ENCODE measurements at places on chromosomes 13 and 19. TPM values are rescaled to one million over a fixed set of nuclear protein-coding genes. Genes with fewer than 3 reads are reported as not detected.

DNA sequence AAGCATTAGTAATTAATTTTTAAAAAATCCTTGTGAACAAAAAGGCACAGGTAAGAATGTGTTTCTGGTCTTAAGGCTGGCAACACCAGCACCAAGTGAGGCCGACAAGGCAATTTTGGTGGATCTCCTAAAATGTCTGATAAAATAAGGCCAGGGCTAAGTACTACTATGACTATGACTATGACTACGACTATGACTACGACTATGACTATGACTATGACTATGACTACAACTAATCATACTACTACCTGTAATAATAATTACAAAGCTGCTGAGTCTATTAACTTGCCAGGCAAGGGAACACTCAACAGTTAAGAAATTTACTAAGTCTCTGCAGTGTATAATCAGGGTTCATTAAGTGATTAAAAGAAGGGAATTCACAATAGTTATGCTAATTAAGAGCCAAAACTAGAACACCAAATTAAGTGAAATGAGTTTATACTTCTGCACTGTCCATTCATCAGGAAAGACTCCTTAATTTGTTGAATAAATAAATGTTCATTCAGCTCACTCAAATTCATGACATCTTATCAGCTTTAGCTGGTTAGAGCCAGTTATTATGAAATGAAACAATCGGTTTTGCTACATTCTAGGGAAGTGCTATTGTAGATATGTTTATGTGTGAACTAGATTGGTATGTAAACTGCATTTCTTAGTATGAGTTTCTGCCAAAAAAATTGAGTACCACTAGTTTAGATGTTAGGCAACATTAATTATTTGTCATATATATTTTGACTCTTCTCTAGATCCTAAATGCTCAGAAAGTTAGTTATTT lies 1626.2 kb upstream of the PCDH20 start:
- DNase-seq = no peak

DNA sequence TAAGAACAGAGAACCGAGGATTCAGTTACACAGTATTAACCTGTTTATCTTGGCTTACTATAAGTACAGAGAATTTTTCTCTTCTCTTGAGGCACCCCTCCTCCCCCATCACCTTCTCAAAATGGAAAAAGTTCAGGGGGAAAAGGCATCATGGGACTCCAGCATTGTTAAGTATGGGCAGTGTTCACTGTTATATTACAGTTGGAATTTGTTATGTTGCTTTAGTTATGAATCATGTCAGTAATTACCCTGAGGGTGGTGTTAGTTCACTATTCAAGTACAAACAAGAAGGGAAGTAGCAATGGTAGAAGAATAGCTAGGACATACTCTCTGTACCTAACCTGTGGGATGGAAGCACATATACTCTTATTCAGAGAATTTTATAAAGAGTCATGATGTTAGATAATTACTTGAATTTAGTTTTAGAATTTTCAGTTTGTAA lies 12.0 kb downstream of the LPAR6 start:
- no peak for DNase-seq

DNA sequence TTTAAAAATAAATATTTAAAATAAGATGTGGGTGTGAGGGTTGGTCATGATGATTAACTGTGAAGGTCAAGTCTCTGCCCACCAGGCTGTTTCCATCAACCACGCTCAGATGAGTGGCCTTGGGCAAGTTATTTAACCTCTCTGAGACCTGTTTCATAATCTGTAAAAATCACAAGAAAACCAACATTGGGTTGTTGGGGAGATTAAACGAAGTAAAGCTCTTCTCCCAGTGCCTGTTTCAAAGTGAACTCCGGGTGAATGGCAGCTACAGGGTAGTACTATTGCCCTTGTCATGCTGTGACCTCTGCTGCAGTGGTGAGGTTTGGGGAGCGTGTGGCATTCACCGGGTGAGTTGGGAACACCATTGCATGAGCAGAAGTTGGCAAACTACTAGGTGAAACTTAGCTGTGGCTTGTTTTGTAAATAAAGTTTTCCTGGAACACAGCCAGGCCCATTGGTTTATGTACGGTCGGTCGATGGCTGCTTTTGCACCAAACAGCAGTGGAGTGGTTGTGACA lies 153.2 kb downstream of the USP12 start:
- DNase-seq = no peak

DNA sequence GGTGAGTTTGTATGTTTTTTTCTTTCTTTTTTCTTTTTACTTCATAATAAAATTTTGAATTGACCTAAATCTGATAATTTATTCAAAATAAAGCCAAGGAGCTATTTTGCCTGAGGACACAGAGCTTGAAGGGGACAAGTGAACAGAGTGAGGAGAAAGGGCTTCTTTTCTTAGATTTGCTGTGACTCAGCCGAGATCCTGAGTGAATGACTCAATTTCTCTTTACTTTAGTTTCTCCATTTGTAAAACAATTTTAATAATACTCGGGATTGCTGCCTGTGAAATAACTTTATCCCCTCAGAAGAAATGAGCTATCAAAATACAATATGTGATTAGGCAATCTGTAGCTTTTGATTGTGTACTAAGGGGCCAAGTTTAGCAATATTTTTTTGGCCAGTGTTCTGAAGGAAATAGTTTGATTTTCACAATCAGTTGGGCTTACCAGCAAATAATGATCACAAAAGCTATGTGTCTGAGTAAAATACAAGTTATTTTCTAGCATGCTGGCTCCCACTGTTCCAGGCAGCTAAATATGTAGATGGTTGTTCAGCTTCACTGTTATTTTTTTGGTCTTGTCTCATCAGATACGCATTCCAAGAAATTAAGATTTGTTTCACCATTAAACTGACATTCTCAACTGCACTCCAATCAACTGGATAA lies 437.5 kb downstream of the FGF9 start:
- DNase-seq = no peak

DNA sequence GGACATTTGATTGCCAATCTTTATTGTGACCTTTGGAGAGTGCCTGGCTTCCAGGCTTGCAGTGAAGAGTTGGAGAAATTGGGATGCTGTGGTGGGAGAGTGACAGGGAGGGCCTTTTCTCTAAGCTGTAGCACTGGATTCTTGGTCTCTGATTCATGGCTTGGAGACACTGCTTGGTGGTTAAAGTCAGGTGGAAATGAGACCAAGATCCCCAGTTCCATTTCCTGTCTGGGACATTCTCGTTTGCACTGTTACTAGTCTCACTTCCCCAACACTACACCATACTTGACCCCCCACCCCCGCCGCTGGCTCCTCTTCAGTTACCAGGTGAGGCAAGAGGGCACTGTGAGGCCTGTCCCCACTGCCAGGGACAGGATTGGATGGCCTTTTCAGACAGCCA lies 2.9 kb downstream of the SUPT5H start:
- no peak for DNase-seq

DNA sequence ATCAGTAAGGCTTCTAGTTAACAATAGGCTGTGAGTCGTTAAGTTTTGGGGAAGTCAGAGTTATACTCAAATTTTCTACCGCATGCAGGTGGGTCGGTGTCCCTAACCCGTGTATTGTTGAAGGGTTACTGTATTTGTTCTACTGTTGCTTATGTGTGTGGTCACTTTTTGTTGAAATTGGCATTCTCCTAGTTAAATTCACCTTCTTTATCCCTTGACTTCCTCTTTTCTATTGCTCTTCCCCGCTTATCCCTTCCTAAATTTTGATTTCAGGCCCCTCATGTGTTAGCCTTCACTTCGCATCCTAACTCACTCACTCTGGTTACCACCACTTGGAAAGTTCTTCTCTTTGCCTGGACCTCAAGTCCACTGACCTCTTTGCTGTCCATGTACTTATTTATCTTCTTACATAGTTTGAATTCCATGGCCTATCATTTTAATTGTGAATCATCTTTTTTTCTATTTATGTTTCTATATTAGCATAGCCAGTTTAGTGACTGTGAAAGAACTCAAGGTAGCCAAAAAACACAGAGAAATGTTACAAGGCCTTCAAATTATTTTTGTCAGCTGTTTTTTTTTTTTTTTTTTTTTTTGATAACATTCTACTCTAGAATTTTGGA lies 52.9 kb downstream of the NDFIP2 start:
- DNase-seq = no peak

DNA sequence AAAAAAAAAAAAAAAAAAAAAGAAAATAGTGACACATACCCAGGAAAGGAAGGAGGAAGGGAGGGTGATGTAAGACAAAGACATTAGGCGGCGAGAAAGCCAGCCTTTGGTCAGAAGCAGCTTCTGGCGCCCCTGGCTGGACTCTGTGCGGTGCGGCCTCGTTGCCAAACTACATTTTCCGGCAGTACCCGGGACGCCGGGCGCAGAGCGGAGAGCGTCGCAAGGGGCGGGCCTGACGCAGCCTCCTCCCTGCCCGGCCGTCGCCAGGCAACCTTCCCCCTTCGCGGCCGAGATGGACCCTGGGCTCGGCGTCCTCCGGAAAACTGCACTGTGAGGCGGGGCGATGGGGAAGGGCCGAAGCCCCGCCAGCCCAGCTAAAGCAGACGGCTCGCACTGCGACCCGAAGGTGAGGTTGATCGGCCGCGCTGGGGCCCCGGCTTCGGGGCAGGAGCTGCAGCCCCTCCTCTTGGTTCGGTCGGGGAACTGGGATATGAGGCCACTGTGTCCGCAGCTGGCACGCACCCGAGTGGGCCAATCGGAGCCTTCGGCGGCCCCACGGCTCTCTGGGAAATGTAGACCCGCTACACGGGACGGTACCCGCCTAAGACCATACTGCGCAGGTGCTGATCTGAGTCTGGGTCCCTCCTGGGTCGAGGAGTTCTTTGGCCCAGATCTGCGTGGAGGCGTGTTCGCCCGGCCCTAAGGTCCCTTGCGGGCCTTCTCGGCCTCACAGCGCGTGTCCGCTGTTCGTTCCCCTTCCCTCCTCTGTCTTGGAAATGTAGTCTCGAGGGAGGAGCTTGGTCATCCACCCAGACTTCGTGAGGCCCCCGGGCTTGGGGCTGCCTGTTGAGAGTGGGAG lies 2.3 kb upstream of the MZF1 start:
- peak; percentile 59 for DNase-seq

DNA sequence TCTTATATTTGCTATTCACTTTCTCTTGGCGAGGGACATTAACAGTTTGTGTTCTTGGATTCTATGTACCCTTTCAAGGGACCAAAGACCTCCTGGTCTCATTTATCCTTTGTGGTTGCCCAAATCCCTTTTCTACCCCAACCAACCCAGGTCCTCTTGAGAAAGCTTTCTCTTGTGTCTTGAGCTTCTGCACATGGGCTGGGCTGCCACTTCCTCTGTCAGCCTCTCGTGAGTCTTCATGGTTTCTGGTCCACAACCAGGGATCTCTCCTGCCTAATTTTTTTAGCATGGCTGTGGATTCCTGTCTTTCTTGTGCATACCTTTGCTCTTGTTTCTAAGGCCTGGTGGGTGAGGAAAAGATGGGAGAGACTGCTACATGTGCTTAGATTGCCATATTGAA lies 14.9 kb downstream of the TIMM13 start:
- DNase-seq = no peak

DNA sequence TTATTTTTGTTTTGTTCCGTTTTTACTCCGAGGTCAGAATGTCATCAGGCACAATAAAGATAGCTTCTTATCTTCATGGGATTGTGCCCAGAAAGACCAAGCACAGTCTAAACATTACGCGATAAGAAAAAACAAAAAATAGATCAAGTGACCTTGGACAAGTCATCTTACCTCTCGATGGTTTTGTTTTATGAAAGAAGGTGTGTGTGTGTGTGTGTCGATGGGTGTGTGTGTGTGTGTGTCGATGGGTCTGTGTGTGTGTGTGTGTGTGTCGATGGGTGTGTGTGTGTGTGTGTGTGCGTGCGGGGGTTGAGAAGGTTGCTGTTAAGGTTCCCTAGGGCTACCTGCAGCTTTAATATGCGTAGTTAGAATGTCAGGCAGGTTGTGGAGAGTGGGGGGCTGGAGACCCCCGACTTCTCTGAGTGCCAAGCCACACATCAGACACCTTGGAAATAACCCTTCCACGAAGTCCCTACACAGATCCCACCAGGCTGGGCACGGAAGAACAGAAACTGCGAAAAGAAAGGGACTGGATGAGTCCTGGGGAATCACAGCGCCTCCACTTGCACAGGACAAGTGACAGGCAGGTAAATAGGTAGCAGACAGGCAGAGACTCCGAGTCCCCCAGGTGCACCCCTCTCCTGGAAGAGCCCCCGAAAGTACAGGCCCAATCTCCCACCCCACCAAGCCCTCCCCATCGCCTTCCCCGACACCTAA lies 458 bp upstream of the ATP8A2 start:
- DNase-seq = no peak

DNA sequence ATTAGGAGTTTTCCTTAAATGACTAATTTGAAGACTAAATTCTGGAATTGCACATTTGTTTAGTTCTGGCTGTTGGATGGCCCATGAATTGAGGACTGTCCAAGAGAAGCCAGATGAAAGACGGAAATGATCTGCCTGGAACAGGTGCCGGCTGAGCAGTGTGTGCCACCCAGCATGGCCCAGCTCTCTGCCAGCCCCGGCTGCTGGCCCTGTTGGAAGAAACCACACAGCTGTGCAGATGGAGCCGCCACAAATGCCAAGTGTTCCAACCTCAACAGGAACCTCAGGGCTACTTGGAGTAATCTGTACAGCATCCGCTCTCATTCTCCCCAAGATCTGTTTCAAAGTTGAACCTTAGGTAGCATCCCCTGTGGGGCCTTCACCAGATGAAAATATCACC lies 67.0 kb upstream of the STARD13 start:
- no peak for DNase-seq

- no peak for DNase-seq
Measured at GRCh38 chr19:42412661-42413076, 14.5 kb downstream of the LIPE start.

- no peak for DNase-seq
Measured at GRCh38 chr13:47859165-47859564, 141.9 kb downstream of the SUCLA2 start.

- DNase-seq = no peak
Measured at GRCh38 chr13:20828539-20829364, 55.0 kb upstream of the EEF1AKMT1 start.

DNA sequence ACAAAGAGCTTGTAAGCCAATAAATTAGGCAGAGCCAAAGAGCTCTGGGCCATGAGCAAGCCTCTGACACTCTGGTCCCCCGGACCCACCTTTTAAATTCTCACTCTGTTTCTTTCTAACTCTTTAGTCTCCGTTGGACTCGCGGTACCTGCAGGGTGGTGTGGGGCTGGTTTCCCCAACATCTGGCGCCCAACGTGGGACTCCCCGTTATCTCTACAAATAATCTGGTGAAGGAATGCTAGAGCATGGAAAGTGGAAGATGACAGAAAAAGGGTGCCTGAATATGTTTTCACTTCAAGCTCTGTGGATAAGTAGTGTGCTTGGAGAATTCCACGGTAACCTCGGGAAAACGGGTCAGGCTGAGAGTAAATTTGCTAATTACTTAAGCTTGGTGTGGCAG lies 36.5 kb upstream of the CYP2B6 start:
- no peak for DNase-seq

- no peak for DNase-seq
Measured at GRCh38 chr13:23750383-23751121, 138.6 kb downstream of the MIPEP start.

ZNF154 gene
- 1.4 TPM for total RNA-seq

GPR12 gene
- total RNA-seq = 0.09 TPM

RETN gene
- 1.6 TPM for total RNA-seq

SMIM44 gene
- total RNA-seq = not detected

C5AR2 gene
- 16.9 TPM for total RNA-seq

TSKS gene
- 0.37 TPM for total RNA-seq

ZNF726 gene
- total RNA-seq = 0.38 TPM

ZNF177 gene
- 2.4 TPM for total RNA-seq

Data from omental fat pad (tissue), 4 donors.